Stimulated activated naive CD8-positive, alpha-beta T cell treated with anti-CD3 and anti-CD28 coated beads, Interleukin-15, amount 100 ng/mL, for 72 hours (primary cell): ENCODE measurements at places on chromosomes 6 and 20.
A peak's percentile ranks its signal among the peaks of the same experiment; 100 is the strongest.

- no peak for DNase-seq
Measured at GRCh38 chr6:120700001-120700400, 634.3 kb downstream of the TBC1D32 start.

- no peak for DNase-seq
Measured at GRCh38 chr6:125529061-125529460, 220.4 kb upstream of the HEY2 start.

- DNase-seq = no peak
Measured at GRCh38 chr6:4563156-4563555, 213.0 kb upstream of the CDYL start.

DNA sequence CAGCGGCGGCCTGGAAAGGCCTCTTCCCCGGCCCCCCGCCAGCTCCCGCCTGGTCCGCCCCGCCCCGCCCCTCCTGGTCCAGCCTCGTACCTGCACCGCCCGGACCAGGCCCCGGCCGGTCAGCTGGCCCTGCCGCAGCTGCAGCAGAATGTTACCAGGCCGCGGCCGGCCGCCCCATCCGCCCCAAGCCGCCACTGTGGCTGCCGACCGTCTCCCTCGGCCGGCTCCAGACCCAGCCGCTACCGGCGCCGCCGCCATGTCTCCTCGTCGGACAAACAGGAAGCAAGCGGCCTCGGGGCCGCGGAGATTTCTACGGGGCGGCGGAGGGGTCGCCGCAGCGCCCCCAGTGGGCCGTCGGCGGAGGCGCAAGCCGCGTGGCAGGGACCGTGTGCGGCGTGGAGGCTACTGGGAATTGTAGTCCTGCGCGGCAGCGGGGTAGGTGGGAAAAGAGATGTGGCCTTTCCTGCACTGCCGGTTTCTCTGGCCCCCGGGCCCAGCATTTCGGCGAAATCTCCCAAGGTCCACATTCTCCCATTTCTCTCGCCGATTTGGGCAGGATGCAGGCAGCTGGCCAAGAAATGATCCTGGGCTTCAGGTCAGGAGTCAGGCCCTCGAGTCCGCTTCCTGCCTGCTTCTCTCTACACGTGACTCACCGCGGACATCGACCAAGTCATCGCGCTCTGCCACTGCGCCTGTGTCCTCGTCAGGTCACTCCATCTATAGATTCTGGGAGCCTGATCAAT, at the start of gene TRPC4AP:
TRPC4AP (minus strand) TSS at position 284 of the 743 bp plus-strand sequence; CDS start at position 258, 26 bp downstream.
- peak; percentile 91 for DNase-seq

GRCh38 chr6:129350278-129350677, 359.7 kb downstream of the ARHGAP18 start:
- no peak for DNase-seq

DNA sequence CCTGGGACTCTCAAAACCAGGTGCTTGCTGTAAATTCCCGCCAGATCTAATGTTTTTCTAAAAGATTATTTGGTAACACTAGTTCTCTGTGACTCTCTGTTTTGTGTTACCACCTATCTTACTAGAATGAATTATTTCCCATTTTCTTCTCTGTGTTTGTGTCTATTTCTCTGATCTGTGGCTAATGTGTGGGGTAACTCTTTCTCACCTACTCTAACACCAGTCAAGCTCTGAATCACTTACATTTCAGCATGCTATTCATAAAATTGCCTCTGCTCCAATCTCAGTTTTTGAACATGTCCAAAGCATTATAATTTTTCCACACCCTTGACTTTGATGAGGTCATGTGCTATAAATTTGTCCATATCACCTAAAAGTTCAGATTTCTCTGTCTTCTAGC, 23.2 kb upstream of the COL19A1 start:
- DNase-seq = no peak

- DNase-seq = no peak
Measured at GRCh38 chr6:139643986-139644385, 269.5 kb upstream of the CITED2 start.

- DNase-seq = no peak
Measured at GRCh38 chr6:134077301-134077700, 24.9 kb upstream of the SLC2A12 start.

- no peak for DNase-seq
Measured at GRCh38 chr20:47412083-47412482, 55.6 kb upstream of the ZMYND8 start.

DNA sequence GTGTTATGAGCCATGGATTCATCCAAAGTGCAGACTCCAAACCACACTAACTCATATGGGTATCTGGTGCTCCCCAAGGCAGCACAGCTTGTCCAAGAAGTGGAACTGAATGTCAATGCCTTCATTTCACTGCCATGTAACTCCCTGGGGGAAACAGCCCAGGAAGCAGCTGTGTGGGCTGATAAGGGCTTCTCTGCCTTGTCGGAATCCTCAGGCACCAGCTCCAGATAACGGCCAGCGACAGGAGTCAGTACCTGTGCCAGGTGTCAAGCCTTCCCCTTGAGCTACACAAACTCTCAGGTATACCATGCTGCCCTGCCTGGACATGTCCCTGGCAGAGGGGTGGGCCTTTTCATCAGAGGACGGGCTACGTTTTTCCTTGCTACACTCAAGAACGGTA, 751.9 kb upstream of the CHD6 start:
- DNase-seq = no peak

GRCh38 chr6:30903236-30903635, 4.8 kb upstream of the GTF2H4 start:
- DNase-seq = no peak

DNA sequence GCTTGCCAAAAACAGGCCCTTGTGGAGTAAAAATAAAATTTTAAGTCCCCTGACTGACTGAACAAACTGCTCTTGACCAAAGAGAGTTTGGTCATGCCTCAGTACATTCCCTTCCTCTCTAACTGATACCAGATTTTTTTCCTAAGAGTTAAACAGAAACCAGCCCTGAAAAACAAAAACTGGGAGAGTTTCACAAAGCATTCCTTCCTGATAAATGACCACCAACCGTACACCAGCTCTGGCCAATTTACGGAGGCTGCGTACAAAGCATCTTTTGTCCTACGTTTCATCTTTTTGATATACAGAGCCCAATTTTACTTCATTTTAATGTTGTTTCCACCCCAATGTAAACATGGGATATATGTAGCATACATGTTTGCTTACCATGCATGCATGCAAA, 477.4 kb upstream of the HTR1E start:
- DNase-seq = no peak

- no peak for DNase-seq
Measured at GRCh38 chr6:16498237-16498636, 259.9 kb downstream of the GMPR start.

DNA sequence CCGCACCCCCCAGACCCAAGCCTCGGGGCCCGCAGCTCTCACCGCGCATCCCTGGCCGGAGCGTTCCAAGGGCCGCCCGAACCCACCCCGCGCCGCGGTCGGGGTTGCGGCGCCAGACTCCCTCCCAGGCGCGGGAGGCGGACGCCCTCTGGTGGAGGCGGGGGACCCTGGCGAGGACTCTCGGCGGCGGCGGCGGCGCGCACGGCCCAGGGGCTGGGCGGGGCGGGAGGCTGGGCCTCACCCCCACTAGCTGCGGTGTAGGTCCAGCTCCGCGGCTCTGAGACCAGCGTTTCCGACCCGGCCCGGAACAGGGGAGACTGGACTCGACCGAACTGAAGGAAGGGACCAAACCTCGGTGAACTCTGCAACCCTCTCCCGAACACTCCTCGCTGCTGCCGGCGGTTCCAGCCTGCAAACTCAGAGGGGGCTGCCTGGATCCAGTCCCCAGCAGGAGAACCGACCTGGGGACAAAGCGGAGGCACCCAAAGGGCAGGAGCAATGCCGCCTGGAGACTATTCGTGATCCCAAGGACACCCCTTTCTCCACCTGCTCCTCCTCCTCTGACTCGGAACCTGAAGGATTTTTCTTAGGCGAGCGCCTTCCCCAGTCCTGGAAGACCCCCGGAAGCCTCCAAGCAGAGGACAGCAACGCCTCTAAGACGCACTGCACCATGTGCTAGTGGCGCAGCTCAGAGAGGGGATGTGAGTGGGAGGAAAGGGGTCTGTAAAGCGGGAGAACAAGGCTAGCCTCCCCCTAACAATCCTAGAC, 859 bp upstream of the TOMM6 start:
- peak; percentile 87 for DNase-seq

- DNase-seq = no peak
Measured at GRCh38 chr6:133410638-133411435, 169.7 kb downstream of the EYA4 start.

- DNase-seq = peak; percentile 79
Measured at GRCh38 chr20:1844325-1845162, 50.7 kb upstream of the SIRPA start.

- DNase-seq = no peak
Measured at GRCh38 chr20:47319517-47320252, 36.8 kb downstream of the ZMYND8 start.

- no peak for DNase-seq
Measured at GRCh38 chr20:57662456-57663240, 42.4 kb upstream of the ZBP1 start.

DNA sequence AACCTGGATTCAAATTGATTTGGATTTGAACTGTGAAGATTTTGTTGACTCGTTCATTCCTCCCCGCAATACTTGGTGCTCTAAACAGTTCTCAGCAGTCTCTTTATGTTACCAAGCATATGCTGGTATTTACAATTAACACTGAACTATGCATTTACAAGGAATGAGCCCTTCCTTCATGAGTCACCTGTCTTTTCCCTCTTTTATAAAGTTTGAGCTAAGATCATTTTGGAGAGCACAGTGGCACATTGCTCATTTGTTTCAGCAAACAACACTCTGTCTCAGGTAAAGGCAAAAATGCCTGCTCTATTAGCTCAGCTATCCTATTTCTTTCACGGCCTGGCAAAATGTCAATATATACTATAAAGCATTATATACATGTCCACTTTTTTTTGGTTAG, 285.4 kb downstream of the PHACTR1 start:
- no peak for DNase-seq

GRCh38 chr20:38452880-38453624, 17.9 kb upstream of the SNHG17 start:
- no peak for DNase-seq

GRCh38 chr6:119156757-119157505, 78.5 kb upstream of the FAM184A start:
- DNase-seq = no peak

DNA sequence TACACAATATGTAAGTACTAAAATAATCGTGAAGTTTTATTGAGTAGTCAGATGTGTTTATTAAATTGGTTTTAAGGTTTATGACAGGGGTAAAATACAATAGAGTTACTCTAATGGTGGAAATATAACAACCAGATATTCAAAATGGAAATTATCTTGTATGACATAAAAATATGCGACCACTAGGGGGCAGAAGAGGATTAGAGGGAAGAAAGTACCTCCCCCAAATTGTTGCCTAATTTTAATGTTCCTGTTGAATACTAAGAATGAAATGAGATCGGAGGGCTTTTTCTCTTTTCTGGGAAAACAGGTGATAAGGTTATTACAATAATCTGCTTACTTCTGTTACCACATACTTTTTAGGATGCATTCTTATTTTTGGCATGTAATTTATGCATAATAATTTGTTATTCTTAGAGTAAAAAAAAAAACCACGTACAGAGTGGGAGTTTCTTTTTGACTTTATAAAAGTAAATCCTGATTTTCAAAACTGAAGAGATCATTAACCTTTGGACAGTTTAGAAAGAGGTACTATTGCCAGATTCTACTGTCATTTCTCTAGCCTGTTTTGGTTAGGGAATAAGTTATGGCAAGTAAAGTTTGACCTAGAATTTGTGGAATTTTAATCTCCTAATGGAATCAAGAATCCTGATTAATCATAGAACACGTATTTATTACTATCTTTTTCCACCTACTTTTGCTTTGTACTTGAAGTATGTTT, 159.2 kb downstream of the CD109 start:
- DNase-seq = peak; percentile 20

DNA sequence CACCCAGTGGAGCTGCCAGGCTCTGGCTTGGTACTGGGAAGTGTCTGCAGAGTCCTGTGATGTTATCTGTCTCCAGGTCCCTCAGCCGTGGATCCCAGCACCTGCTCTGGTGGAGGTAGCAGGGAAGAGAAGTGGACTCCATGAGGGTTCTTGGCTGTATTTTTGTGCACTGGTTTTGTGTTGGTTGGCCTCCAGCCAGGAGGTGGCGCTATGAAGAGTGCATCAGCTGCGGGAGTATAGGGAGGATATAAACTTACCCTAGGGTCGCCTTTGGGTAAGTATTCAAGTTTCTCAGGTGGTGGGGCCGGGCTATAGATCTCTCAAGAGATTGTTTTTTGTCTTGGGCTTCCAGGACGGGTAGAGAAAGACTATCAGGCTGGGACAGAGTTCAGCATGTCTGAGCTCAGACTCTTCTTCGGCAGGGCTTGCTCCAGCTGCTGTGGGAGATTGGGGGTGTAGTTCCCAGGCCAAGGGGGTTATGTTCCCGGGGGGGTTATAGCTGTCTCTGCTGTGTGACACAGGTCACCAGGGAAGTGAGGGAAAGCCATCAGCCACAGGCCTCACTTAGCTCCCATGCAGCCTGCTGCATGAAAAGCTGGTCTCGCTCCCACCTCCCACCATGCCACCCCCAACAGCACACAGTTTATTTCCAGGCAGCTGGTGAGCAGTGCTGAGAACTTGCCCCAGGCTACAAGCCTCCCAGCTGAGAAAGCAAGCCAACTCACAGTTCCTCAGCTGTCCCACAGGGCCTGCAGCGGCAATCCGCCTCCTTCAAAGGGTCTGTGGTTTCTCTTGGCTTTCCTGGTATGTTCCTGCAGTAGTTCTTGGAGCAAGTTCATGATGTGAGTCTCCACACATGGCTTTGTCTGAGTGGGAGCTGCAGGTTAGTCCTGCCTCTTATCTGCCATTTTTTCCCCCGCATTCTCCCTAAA, 115.7 kb downstream of the AIG1 start:
- no peak for DNase-seq

- DNase-seq = no peak
Measured at GRCh38 chr6:139337830-139338229, 36.6 kb downstream of the CITED2 start.

GRCh38 chr6:118685823-118686449, 34.5 kb upstream of the CEP85L start:
- no peak for DNase-seq

GRCh38 chr6:30071081-30071818, 4.3 kb downstream of the PPP1R11 start:
- no peak for DNase-seq

- DNase-seq = no peak
Measured at GRCh38 chr6:106213660-106214289, 111.8 kb downstream of the ATG5 start.

DNA sequence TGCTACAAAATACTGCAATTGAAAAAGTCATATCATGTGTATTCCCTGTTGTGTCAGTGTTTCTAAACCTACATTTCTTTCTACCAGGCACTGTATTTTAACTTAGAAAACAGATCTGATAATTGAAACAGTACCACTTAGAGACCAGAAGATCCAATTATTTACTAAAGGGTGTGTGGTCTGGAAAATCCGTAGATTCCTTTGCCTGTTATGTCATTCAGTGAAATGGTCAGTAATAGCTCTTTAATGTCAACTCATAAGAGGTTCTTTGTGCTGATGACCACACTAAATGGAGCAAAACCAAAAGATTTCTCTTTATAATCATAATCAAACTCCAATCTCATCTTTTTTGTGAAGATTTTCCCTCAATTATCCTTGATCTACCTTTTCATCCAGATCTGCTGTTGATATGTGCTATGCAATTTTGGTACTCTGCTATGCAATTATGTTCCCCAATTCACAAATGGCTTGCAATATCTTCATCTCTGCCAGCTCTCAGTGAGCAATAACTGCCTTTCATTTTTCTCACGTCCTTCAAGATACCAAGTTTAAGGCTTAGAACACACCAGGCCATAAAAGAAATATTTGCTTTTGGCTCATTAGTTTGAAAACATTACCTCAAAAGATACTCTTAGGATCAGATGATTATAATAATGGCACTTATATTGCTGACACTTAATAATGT, 165.5 kb downstream of the MOXD1 start:
- no peak for DNase-seq
